Left hindlimb (tissue), 1 donor: ENCODE measurements at places on chromosomes 6 and 20.

DNA sequence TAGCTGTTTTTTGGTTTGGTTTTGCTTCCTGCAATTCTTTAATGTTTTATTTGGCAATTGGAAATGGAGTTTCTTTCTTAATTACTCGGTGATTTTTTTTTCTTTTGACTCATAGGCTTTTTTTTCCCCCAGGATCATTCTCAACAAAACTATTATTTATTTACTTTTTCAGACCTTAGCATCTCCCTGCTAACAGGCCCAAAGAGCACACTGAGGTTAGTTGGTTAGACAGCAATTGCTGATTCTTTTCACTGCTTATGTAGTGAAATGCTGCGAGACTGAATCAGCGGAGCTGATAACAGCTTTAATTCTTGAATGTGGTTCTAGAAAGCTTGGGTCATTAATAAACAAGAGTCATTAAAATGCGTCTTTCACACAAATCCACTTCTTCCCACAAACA lies 79.1 kb upstream of the ZFP64 start:
- DNase-seq = no peak

DNA sequence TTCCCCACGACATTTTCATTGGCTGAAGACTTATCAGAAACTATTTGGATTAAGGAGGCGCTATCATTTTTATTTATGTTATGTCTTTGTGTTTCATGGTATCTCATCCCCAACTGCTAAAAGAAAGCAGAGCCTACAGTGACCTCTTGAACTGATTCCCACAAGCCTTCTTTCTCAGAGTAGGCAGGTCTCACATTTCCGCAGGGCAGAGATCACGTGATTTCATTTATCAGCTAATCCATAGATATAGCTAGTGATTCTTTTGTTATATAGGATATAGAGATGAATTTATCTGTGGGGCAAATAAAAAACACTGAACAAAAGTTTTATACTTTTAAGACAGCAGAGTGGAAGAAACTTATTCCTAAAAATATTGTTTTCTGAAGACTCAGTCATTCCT lies 25.0 kb upstream of the POPDC3 start:
- no peak for DNase-seq

- no peak for DNase-seq
These were observed 512.0 kb downstream of the CDKAL1 start for GRCh38 chr6:21046276-21046675.

DNA sequence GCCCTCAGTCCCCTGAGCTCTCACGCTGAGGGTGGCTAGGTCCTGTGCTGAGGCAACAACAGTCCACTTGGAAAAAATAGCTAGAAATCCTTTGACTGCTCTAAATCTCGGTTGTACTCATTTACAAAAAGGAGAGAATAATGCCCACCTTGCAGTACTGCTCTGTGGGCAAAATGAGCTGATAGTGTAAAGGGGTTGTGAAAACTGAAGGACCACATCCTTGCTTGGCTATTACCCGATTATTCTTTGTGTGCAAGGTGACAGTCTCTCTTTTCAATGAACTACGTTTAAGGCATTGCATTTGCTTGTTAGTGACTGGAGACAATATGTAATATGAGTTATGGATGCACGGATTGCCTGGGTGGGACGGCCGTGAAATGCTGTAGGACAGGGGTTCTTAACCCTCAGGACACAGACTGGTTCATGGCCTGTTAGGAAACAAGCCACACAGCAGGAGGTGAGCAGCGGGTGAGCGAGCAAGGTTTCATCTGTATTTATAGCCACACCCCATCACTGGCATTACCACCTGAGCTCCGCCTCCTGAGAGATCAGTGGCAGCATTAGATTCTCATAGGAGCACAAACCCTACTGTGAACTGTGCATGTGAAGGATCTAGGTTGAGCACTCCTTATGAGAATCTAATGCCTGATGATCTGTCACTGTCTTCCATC lies 14.6 kb downstream of the SAMD3 start:
- no peak for DNase-seq

- no peak for DNase-seq
These were observed 7.4 kb downstream of the FRMD1 start for GRCh38 chr6:168071620-168072019.

DNA sequence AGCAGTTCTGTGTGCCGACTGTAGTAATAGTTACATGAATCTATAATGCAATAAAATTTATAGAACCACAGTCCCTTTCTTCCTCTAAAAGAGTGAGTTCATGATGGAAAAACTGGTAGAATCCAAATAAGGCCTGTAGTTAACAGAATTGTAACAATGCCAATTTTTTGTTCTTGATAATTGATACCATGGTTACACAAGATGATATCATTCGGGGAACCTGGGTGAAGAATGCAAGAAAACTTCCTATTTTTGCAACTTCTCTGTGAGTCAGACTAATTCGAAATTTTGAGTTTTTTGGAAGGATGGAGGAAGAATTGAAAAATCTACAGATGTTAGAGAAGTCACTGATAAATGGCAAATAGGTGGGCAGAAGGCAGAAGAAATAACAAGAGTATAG lies 381.8 kb downstream of the CDKAL1 start:
- DNase-seq = no peak

DNA sequence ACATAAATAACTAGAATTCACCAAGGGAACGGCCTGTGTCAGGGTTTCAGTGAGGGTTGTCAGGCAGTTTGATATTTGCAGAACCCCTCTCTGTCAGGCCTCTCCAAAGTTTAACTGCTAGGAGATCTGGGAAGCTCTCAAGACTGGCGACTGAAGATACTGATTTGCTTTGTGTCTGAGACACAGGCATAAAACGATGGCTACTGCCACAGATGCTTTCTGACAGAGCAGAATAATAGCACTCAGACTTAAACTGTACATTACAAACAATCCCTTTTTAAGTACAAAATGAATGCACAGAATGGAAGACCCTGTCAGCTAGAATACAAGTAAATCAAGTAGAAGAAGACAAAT lies 7.2 kb upstream of the ATXN1 start:
- DNase-seq = no peak

DNA sequence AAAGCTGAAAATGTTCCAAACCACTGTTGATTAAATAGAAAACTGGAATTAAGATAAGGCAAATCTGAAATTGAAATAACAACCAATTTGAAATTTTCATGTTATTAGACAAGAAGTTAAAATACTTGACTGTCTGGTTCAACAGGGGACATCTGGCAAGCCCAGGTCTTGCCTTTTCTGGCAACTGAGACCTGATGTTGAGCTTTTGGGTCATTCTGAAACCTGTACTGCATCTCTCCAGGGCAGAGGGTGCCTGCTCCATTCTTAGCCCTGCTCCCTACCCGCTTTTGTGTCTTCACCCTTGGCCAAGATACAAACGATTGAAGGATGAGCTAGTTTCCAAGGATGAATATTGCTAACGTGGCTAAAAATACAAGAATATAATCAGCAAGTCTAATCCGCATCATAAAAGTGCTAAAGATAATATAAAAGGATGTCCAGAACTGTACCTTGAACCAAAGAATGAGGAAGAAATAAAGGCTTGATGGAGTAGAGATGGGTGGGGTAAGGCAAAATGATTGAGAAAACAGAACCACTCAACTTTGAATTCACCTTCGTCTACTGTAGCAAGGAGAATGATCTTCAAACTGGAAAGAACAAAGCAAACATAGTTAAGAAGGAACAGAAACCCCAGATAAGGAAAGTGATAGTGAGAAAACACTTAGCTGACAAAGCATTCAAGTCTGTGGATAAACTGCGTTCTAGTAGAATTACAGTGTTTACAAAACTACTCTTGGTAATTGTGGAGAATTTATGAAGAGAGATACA lies 109.8 kb upstream of the MAN1A1 start:
- no peak for DNase-seq

DNA sequence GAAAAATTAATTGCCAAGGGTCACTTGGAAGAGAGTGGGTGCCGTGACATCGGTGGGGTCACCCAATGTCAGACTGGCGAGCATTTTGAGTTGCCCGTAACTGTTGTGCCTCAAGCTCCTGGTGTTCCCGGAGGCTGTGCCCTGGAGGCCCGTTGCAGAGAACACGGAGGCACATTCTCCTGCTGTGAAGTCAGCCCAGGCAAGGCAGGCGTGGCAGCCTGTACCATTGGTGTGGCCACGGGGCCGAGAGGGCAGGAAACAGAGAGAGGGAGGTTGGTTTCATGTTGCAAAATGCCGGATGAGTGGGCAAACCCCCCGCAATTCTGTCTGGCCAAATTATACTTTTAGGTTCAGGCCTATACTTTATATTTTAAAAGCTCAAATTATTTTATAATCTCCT lies 81.2 kb downstream of the THBS2 start:
- DNase-seq = peak; percentile 67

- no peak for DNase-seq
These were observed 389.2 kb upstream of the FLRT3 start for GRCh38 chr20:14726591-14726990.

- DNase-seq = no peak
These were observed 25.5 kb upstream of the ADRM1 start for GRCh38 chr20:62277253-62277652.

- DNase-seq = peak; percentile 20
These were observed 47.6 kb upstream of the PTGIS start for GRCh38 chr20:49615401-49616153.

- DNase-seq = no peak
These were observed 34.9 kb downstream of the PPP1R3G start for GRCh38 chr6:5120011-5120410.

DNA sequence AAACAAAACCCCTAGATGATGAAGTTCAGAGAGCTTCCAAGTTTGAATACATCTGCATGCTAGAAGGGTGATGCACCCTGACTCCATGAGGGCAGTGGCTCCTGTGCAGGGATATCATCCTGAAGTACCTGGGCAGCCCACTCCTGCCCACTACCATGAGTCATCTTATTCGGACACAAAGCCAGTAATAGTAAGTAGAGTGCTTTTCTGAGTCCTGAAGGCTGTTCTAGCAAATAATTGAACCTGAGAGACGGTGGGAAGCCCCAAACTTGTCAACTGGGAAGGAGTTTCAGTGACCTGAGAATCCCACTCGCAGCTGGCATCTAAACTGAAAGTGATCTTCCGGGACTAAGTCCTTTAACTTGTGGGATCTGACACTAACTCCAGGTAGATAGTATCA lies 152.9 kb upstream of the COL21A1 start:
- DNase-seq = no peak
